Omental fat pad (tissue), 4 donors: ENCODE measurements at places on chromosomes 13 and 19. TPM values are rescaled to one million over a fixed set of nuclear protein-coding genes. Genes with fewer than 3 reads are reported as not detected.

DNA sequence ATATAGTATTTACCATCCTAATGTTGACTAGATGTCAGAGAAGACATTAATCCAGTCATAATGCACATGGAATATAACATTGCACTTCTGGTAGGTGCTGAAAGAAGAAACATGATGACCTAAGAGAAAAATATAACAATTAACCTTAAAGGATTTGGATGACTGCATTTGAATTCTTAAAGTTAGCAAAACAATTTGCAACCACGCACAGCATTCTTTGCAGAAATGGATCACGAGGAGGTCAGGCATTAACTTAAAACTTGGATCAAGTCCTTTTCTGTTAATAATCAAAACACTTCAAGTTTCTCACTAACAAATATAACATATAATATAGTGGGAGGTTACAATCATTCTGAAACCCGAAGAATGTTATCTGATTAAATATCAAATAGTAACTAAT, 525.0 kb upstream of the SLITRK6 start:
- no peak for DNase-seq

The TMIGD2 gene
- total RNA-seq: not detected

GRCh38 chr13:89857502-89857901, 1490.0 kb upstream of the MIR17HG start:
- no peak for DNase-seq

The OLFM2 gene
- 23.8 TPM for total RNA-seq

The FUT2 gene
- total RNA-seq: 0.28 TPM

GRCh38 chr13:20826843-20827560, 53.2 kb upstream of the EEF1AKMT1 start:
- no peak for DNase-seq

The WDR62 gene
- total RNA-seq: 0.95 TPM

The KLK4 gene
- not detected for total RNA-seq

The TMEM190 gene
- not detected for total RNA-seq

GRCh38 chr13:34346626-34347025, 528.7 kb downstream of the RFC3 start:
- no peak for DNase-seq

The LHFPL6 gene
- total RNA-seq: 108 TPM

GRCh38 chr13:102169471-102170015, 232.3 kb downstream of the FGF14 start:
- DNase-seq: no peak

GRCh38 chr19:13689085-13689484, 75.2 kb upstream of the MRI1 start:
- DNase-seq: no peak

GRCh38 chr19:55712804-55713631, 25.2 kb downstream of the NLRP9 start:
- no peak for DNase-seq

DNA sequence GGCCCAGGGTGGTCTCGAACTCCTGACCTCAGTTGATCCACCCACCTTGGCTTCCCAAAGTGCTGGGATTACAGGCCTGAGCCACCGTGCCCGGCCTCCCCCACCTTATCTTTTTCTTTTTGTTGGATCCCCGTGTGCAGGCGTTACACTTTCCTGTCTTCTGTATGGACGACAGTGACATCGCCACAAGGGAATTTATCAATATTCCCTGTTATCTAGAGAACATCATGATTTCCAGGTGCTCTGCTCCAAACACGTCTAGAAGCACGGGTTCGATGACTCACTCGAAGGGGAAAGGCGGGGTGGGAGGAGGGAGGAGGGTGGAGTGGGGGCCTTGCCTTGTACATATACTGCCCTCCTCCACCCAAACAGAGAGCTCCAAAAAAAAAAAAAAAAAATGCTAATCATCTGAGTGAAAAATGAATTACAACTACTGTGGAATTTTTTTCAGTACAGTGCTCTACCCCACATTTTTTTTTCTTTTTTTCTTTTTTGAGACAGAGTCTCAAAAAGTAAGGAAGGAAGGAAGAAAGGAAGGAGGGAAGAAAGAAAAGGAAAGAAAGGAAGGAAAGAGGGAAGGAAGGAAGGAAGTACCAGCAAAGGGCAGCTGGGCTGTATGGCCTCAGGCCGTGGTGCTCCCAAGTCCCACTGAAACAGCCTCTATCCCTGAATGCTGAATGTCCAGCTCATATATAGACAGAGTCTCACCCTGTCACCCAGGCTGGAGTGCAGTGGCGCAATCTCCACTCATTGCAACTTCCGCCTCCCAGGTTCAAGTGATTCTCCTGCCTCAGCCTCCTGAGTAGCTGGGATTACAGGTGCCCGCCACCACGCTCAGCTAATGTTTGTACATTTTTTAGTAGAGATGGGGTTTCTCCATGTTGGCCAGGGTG, 36.8 kb downstream of the INSR start:
- DNase-seq: no peak

DNA sequence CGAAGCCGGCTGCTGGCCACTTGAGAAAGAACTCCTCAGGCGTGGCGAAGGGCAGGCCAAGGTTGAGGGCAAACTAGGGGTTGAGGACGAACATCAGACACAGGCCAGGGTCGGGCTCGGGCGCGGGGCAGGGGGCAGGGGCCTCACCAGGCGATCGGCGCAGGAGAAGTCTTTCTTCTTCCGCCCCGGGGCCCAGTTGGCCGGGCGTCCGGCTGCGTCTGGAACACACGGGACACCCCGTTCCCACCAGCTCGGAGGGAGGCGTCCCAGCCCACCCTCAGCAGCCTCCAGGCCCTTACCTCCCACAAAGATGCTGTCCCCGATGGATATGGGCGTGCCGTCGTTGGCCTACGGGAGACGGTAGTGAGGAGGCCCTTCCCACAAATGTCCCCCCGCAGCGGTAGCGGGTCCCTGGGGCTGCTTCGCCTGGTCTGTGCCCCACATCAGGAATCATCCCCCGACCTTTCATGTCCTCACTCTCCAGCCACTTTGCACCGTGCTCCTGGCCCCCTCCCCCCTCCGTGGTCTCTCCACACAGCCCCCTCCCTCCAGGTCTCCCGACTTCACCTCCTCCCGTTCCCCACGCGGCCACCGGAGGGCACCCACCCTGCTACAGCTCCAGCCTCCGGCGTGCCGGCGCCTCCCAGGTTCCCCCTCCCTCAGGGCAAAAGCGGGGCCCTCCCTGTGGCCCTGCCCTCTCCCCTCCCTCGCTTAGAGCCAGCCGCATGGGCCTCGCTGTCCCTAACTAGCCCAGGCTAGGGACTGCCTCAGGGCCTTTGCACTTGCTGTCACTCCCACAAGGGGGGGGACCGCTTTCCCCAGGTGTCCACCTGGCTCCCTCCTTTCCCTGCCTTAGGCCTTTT, 4.8 kb downstream of the PNKP start:
- DNase-seq: no peak

The ABCA7 gene
- 13.9 TPM for total RNA-seq

GRCh38 chr19:30877661-30878113, 471.5 kb downstream of the TSHZ3 start:
- DNase-seq: no peak

DNA sequence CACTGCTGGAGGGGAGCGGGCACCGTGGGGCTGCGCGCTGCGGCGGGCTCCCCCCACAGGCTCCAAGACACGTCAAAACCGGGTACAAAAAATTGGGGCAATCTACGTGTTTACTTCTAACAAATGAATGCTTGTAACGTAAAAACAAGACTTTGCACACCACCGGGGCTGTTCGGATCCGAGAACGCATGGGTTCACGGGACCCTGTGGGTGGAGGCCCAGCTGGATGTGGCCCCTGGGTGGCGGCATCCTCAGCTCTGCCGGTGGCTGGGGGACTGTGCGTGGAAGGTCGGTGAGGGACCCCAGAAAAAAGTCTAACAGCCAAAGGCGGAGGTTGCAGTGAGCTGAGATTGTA, 10.3 kb upstream of the SLC7A10 start:
- no peak for DNase-seq

GRCh38 chr13:43698009-43698408, 88.8 kb downstream of the ENOX1 start:
- DNase-seq: no peak

- no peak for DNase-seq
These were observed 167.0 kb upstream of the IPO5 start for GRCh38 chr13:97786510-97786909.

The ZNF90 gene
- 4.3 TPM for total RNA-seq

GRCh38 chr13:23987331-23987894, 90.1 kb upstream of the C1QTNF9B start:
- DNase-seq: no peak

GRCh38 chr19:29832801-29833200, 21.0 kb downstream of the CCNE1 start:
- DNase-seq: no peak

The YJEFN3 gene
- 0.84 TPM for total RNA-seq

The ZNF132 gene
- total RNA-seq: 4.1 TPM

DNA sequence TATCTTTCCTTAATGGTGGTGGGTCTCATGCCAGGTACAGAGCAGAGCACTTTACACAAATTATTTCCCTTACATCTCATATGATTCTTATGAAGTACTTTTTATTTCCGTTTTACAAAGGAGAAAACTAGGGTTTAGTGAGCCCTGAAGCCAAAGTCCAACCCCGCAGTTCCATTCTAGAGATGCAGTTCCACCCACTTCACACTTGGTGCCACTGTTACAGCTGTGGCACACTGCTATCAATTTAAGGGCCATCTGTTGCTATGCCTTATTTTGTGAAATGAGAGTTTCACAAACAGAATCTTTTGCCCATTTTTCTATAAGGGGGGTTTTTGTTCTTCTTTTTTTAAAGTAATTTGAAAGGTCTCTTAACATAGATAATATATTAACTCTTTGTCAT, 12.9 kb downstream of the MIPEP start:
- DNase-seq: no peak

The CYP4F2 gene
- total RNA-seq: not detected

DNA sequence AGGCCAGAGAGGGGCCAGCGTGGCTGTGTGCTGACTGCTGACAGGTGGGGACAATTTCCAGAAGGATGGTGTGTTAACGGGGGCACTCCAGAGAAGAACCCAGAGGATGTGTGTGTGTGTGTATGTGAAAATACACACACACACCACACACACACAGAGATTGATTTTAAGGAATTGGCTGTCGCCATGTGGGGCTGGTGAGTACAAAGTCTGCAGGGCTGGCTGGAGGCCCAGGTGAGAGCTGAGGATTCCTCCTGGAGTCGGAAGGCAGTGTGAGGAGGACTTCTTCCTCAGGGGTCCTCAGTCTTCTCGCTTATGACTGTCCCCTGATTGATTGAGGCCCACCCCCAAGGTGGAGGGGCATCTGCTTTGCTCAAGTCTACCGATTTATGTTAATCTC, 7.6 kb upstream of the GJB6 start:
- DNase-seq: no peak

DNA sequence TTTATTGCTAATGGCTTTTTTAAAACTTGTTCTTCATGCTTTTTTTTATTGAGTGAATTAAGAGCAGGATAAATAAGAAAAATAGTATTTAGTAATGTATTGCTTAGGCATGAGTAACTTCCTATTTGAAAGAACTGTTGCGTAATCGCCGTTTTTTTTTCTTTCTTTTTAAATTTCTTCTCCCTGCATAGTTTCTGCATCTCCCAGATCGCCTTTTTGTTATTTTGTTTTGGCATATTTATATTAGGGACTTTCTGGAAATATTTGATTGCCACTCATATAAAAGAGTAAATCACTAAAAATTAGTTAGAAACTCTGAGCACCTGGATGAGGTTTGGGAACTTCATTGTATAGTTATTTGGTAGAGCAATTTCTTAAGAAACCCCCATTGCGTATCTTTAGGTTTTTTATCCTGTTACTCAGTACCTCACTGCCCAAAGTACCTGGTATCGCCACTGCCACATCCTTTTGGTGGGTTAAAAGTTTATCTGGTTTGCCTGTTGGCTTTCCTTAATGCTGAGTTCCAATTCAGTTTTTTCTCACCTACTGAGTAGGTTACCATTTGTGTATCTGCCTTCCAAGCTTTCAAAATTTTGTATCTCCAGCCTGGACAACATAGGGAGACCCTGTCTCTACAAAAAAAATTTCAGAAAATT, 36.2 kb upstream of the LPAR6 start:
- DNase-seq: no peak

The ZNF418 gene
- total RNA-seq: 5.0 TPM

GRCh38 chr13:20174656-20175405, 14.0 kb upstream of the GJA3 start:
- DNase-seq: peak; percentile 87

DNA sequence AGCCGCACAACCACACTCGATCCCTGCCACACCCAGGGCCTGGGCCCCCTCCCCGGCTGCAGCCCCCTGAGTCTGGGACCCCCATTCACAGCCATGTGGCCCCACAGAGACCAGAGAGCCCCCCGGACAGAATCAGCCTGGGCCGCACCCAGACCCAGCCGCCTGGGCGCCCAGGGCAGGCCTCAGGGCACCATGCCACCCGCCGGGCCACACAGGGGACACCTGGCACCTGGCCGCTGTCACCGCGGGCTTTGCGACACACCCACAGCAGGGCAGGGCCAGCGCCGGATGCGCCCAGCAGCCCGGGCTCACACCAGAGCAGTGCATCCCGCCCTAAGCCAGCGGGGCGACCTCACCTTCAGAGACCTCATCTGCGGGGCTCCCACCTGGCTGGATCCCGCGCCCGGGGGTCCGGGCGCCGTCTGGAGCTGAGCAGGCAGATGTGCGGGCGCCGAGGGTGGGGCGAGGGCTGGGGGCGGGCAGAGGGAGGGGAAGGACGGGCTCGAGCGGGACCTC, 443 bp downstream of the TBXA2R start:
- no peak for DNase-seq

DNA sequence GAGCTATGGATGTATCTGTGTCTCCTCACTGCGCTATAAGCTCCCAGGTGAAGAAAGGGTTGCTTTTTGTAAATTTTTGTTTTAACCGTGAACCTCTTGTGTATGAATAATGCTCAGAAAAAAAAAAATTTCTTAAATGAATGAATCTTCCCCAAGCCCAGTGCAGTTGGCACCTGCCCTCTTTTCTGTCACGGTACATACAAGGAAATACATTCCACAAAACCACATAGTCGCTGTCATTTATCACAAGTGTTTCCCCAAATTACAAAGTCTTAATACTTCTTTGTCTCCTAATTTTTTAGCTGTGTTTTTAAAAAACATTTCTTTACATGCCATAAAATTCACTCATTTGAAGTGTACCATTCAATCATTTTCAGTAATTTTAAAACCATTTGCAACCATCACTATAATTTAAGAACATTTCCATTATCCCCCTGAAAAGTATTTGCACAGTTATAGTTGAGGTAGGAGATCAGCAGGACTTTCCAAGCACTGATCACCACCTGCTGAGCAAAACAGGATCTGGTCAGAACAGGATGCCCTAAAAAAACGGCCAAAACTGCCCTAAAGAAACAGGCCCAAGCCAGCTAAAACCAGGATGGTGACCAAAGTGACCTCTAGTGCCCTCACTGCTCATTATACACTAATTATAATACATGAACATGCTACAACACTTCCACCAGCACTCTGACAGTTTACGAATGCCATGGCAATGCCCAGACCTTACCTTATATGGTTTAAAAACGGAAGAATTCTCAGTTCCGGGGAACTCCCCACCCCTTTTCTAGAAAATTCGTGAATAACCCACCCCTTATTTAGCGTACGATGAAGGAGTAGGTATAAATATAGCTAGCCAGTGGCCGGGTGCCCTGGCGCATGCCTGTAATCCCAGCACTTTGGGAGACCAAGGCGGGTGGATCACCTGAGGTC, 1.3 kb upstream of the TEX30 start:
- no peak for DNase-seq

The ZNF415 gene
- 12.6 TPM for total RNA-seq

The TUBA3C gene
- total RNA-seq: not detected
